ENCODE measurements at places on chromosomes 12 and 14.

GRCh38 chr12:3150931-3151835 is 74.0 kb downstream of the TSPAN9 start:
- DNase-seq, result no peak

GRCh38 chr12:77722536-77722935 is 108.2 kb upstream of the NAV3 start:
- DNase-seq, result no peak

DNA sequence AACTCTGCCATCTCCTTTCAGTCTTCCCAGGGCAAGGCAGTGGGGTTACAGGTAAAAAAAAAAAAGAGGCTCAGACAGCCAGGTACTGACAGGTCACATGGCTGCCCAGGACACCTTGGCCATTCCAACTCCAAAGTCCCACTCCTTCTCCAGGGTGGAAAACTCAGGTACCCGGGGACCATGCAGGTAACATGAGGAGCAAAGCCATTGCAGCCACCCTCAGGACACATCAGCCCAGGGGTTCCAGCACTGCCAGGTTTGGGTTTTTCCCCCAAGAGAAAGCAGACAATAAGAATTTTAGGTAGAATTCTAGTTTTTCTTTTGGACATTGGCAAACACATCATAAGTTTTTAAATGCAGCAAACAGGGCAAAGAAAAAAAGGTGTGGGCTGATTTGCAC is 15.3 kb downstream of the FAM222A start:
- DNase-seq, result no peak

GRCh38 chr12:26043135-26044006 is 81.5 kb downstream of the BHLHE41 start:
- no peak for DNase-seq

GRCh38 chr12:4564818-4565217 is 2.8 kb downstream of the DYRK4 start:
- no peak for DNase-seq

- DNase-seq, result no peak
These were observed 30.4 kb upstream of the PPP2R5E start for GRCh38 chr14:63573581-63573980.

All from WERI-Rb-1 (cell line).